Hematopoietic multipotent progenitor cell treated with erythropoietin and hydrocortisone succinate and interleukin-3 and kit ligand, for 15 days (in vitro differentiated cells): ENCODE measurements at places on chromosomes 16 and 17.

DNA sequence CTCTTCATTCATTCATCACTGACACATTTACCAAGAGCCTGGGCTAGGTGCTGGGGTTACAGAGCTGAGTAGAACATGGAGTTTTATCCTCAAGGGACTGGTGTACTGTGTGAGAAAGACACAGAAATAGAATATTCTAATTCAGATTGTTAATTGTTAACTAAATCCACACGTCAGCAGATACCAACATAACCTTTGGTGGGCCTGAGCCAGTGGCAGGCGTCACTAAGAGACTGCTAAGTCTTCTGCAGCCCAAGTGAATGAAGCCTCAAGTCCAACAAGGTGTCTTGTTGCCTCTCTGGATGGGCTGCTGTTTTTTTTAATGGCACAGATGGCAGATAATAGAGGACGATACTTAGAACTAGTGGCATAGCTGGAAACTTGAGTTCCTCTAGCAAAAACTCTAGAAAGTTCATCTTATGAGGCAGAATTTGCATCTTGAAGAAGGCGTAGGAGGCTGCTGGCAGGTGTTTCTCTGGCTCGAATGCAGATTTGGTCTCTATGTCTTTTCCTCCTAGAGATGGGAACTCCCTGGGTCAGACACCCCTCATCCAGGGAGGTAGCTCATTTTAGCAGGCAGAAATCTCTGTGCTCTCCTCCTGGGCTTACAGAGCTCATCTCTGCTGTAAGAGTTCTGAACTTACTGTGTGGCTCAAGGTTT is 179.5 kb downstream of the NTN1 start:
- no peak for DNase-seq

GRCh38 chr16:86496262-86496928 is 13.9 kb upstream of the FOXF1 start:
- DNase-seq = no peak

DNA sequence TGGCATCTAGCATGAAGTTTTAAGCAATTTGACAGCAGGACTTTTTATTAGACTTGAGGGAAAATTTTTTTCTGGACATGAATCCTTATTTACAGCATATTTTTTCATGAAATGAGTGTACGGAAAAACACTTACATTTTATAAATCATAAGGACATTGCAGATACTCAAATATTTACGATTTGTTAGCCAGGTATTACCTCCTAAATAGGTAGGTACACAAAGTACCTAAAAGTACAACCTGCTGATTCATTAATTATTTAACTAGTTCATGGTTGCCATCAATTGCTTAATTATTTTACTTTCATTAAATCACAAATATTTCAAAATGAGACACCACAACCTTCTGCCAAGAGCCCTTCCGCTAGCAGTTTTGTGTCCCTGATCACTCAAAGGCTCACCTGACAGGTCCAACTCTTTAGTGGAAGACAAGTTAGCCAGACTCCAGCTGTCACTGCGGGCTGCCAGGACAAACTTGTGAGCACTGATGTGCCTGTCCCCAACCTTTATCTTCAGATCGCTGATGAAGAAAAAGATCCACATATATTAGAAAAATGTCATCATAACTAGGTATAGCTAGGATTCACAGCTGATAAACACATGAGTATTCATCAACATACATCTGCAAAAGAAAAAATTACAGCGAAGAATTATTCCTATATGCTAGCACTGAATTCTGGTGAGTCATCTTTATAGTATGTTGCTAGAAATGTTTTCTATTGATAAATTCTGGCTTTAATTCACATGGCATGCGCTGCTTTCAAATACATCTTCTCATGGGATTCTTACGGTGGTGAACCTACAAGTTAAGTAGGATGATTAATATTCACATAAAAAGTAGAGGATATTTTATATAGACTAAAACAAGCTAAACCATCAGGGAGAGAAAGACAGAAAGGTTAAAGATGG is 28.2 kb downstream of the ANKFY1 start:
- DNase-seq = no peak

GRCh38 chr16:11613381-11614303 is 26.9 kb upstream of the LITAF start:
- no peak for DNase-seq

DNA sequence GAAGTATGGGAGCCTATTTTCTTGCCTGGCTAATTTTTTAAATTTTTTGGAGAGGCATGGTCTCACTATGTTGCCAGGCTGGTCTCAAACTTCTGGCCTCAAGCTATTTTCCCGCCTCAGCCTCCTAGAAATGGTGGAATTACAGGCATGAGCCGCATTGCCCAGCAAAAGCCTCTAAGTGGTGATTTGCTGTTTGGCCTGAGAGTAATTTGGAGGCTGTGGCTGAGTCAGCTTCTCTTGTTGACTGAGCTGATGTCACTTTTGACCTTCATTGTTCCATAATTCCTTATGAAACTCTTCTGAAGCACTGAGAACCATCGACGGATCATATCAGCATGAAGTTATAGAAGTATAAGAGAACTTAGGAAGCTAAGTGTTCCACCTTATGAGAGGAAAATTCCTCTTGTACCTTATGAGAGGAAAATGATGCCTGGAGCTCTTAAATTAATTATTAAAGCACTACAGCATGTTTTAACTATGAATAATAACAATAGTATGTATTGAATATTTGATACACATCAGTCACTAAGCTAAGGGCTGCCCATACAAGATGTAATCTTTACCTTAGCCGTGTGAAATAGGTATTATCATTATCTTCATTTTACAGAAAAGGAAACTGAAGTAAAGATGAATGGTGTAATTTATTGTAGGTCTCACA is 220.8 kb upstream of the MON1B start:
- DNase-seq = no peak

DNA sequence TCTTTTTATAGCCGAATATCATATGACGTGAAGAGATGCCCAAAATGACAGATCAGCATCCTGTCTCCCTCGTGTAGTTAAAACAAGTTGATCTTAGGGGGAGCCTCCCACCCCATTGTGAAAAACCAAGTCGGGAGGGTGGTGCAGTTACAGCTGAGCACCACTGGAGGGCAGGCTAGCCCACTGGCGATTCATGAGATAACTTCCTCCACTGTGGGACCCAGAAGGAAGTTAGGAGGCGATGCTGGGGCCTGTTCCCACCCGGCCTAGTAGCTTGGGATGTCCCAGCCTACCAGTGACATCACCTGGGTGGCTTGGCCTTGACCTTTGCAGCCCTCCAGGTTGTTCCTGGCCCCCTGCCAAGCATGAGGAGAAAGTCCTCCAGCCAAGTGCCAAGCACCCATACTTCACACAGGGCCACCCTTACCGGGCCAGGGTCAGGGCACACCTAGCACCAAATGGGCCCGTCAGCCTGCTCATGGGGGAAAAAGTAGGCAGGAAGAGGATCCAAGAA is 8.1 kb upstream of the CPNE2 start:
- peak; percentile 68 for DNase-seq

DNA sequence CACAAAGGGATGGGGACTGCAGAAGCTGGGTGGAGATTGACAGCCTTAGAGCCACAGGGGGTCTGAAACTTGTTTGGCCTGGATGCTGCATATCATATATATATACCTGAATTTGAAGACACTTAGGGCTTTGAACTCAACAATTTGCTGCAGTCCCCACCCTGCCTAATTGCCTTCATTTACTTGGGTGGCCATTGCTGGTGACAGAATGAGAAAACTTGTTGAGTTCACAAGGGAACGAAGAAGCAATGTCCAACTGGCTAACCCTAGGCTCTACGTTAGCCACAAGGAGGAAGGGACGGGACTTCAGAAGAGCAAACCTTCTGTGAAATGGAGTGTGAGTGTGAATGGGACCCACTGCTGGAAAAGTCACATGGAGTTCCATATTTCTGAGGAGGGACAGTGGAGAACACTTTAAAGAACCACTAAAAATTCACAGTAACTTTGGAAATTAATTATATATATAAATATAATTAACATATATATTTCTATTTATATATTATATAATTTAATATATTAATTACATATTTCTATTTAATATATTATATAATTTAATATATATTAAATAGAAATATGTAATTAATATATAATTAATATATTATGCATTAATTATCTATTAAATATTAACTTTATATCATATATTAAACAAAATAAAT is 215.3 kb upstream of the SOX9 start:
- DNase-seq = no peak

DNA sequence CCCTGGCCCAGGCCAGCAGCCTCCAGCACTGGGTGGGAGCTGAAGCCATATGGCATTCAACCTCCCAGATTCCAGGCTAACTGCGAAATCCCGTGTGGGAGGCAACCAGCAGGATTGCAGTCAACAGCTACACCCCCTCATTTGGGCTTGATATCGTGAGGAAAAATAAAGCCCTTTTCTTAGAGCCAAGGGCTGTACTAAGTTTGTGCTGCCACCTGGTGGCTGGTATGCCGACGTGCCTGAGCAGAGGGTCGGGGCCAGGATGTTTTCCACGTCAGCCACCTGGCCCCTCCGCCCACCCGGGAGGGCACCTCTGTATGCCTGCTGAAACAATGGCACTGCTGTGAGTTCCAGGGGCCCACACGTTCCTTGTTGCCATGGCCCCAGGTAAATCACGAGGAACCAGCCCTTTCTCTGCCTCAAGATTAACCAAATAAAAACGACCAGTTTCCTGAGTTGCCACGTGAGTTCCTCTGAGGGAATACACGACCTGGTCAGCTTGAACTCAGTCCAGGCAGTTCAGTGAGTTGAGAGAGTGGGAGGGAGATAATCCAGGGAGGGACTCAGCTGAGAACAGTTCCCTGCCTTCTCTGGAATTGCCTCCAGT is 9.0 kb downstream of the TMEM98 start:
- DNase-seq = peak; percentile 77

DNA sequence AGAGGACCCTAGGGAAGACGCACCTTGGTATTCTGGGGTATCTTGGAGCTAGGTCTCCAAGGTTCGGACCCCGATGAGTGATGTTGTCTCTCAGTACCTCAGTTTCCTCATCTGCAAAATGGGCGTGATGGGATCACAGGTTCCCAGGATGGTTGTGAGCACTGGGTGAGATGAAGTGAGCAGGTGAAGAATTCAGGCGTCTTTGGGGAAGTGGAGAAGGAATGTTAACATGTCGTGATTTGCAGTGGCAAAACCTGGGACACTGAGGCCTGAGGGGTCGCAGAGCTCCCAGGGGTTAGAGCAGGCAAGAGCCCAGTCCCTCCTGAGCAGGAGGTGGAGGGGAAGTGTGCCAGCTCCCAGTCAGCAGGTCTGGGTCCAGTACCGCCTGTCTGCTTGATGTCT is 215.1 kb upstream of the GSE1 start:
- no peak for DNase-seq

DNA sequence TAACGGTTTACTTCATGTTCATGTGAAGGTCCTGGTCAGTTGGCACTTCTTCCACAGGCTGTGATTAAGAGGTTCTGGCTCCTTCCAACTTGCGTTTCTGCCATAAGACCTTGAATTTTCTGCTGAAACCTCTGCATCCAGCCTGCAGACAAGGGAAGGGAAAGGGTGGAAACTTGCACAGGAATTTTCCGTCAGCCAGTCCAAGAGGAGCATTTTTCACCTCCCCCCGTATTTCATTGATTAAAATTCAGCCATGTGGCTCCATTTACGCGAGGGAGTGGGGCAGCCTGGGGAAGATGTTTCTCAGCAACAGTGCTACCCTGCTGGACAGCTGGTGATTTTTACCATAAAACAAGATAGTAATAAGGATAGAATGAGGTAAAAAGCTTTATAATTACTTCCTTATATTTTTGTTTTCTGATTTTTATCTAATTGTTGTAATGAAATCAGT is 101.5 kb upstream of the SMIM36 start:
- DNase-seq = no peak

DNA sequence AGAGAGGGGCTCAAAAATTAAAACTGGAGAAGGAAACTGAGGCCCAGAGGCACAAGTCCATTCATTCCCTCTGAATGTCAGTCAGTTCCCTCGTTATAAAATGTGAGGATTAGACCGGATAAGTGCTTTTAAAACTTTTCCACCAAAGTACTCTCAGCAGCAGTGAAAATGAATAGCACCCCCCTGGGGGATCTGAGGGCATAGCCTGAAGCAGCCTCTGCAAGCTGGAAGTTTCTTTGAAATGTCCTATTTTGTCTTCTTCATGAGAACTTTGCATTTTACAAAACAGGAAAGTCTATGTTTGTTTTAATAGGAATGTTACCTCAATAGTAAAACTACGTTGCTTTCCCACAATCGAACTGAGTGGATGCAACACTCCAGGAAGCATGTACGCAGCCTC is 273.0 kb downstream of the CEP112 start:
- no peak for DNase-seq

DNA sequence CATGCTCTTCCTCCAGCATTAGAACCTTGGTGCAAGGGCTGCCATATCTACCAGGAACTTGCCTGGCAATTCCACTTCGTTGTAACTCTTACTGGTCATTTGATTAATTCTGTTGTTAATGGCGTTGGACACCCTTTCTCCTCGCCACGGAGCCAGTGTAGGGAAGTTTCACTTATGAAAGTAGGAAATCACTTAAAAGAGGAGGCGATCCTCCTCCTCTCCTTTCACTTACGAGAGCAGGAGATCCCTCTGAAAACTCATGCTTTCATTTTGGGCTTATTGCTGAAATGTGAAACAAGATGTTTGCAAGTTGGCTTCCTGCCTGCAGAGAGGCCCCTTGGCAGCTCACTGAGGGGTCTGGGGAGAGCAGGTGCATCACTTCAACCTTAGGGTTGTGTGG is 226.0 kb downstream of the SNX29 start:
- DNase-seq = no peak

DNA sequence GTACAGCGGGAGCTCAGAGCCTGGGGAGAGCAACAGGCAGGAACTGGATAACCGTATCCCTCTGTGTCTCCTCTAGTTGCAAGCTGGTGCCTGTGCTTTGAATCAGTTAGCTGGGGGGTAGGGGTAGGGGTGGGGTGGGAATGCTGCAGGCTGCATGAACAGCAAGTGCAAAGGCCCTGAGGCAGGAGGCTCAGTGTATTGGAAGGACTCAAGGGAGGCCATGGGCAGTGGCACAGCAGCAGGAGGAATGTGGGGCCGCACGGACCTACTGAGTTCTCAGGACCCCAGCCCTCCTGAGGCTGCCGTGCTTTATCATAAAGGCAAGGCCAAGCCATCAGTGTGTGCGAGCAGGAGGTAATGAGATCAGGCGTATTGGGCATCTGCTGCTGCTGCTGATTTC is 3.3 kb downstream of the KATNB1 start:
- no peak for DNase-seq

DNA sequence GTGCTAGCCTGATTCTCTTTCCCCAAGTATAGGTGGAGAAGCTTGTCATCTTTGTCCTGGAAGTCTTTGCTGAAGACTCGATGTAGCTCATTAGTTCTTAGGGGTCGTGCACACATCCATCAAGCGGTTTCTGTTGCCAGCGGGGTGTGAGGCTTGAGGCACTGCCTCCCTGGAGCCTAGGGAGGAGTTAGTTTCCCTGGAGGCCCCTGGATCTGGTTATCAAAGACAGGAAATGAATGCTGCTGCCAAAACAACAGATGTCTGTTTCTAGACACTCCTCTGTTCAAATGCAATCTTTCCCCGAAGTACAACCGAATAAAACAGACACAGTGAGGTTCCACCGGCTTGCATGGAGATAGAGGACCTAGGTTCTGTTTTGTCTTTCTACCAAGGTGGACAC is 17.5 kb downstream of the HS3ST4 start:
- no peak for DNase-seq
